ENCODE measurements at places on chromosomes 16 and 17.

GRCh38 chr17:77666462-77666861 lies 292.0 kb upstream of the TNRC6C start:
- no peak for DNase-seq

GRCh38 chr17:79981661-79982101 lies 54.0 kb downstream of the TBC1D16 start:
- DNase-seq = no peak

DNA sequence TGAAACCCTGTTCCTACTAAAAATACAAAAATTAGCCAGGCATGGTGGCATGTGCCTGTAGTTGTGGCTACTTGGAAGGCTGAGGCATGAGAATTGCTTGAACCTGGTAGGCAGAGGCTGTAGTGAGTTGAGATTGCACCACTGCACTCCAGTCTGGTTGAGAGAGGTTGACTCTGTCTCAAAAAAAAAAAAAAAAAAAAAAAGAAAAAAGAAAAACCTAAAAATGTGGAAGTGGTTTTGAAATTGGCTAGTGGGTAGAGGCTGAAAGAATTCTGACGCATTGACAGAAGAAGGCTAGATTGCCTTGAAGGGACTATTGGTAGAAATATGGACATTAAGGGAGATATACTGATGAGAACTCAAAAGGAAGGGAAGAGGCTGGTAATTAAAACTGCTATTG lies 33.6 kb upstream of the CPPED1 start:
- no peak for DNase-seq

DNA sequence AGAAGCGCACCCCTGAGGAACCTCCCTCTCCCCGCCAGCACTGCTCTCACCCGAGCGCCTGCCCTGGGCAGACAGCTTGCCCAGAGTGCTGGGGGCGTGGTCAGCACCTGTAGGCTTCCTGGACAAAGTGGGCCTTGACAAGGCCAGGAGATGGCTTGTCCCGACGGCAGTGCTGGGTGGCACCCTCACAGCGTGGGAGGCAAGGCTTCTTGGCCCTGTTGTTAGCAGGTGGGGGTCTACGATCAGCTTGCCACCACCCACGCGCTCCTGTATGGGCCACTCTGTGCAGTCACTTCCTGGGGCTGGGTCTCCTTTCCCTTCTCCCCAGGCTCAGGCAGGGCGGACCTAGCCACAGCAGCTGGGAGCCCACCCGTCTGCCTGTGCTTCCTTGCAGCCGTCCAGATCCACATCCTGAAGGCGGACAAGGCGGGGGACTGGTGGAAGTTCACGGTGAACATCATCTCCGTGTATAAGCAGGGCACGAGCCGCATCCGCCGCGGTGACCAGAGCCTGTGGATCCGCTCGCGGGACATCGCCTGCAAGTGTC lies 218.0 kb downstream of the NTN1 start:
- DNase-seq = no peak

DNA sequence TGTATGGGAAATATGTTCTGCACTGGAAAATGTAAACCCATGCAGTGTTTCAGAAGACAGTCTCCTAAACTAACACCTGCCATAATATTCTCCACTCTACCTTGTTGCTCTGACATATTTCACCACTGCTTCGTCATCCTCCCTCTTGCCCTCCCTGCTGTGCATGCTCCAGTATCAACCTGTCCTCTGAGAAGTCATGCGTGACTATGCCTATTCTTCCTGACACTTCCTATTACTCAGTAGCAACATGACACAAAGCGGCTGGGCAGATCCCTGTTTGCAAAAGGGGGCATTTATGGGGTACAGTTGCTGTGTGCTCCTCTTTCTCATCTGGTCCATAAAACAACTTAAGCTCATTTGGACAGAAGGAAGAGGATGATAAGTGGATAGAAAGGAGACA lies 805.6 kb upstream of the EEF2KMT start:
- DNase-seq = no peak

DNA sequence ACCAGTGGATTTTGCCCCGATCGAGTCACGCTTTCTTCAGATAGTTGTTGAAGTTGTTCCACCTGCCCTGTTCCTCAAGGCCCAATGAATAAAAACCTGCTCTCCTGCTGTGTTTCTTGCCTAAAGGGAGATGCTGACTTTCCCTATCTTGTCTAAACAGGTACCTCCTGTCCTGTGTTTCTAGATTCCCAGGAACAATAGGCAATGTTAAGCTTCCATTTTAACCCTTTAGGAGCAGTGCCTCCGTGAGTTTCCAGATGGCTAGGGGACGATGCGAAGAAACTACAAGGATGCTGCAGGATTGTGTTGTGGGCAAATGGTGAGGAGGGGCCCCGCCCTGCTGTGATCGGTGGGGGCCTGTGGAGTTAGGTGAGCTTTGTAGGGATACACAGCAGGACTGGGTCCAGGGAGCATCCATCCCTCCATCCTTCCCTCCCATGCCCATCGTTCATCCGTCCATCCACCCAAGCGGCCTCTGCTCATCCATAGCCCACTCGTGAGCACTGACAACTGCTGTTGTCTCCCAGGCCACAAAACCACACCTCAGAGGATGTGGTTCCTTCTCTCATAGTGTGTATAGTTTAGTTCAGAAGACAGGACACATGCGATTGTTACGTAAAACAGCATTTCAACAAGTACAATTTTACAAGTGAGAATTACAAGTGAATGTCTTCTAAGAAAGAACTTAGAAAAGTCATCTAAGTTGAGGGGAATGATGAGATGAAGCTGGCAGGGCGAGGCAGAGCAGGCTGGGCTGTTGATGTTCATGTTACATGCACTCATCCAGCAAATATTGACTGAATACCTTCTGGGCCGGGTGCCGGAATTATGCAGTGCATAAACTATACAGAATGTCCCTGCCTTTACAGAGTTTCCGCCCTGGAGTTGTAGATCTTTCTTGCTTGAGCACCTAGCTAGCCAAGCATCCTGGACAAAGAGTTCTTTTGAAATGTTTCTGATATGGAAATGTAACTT lies 5.2 kb downstream of the ARSG start:
- no peak for DNase-seq

GRCh38 chr16:31157136-31157535 lies 7.3 kb upstream of the PRSS36 start:
- DNase-seq = no peak

- no peak for DNase-seq
Measured at GRCh38 chr16:88695218-88695617, 8.9 kb upstream of the SNAI3 start.

DNA sequence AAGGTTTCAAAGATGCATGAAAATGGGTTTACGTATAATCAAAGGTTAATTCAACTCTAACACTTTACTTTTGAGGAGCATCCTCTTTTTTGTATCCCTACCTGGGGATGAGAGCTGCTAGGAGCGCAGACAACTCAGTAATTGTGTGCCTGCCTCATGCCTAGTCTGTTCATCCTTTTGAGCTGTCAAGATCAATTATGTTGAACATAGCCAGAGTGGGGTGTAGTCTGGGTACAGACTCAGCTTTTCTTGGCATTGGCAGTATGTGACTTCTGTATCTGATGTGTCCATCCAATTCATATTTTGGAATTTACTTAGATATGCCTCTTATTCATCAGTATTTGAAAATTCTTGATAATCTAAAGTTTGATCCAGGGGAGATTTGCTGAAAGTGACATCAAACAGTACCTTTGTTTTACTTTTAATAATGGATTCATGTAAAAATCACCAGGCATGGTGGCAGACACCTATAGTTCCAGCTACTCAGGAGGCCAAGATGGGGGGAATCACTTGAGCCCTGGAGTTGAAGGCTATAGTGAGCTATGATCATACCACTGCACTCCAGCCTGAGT lies 24.1 kb downstream of the PRKCA start:
- DNase-seq = no peak

GRCh38 chr17:48997827-48998586 lies 822 bp downstream of the IGF2BP1 start:
- no peak for DNase-seq

DNA sequence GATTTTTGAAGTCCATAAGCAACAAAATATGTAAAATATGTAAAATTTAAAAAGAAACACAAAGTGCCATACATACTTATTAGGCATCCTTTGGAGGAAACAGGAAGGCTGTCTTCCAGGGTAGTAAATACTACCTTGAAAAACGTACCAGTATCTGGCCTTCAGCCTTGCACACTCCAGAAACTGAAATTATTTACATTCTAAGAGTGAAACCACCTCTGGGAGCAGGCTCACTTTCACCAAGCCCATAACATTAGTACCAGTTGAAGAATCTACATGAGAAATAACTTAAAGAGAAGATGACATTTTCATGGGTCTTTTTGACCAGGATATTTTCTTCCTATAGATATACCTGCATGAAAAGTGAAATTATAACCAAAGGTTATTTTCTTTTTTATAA lies 6.4 kb downstream of the KRTAP9-1 start:
- no peak for DNase-seq
